ENCODE measurements at places on chromosomes 3 and 15.
A peak's percentile ranks its signal among the peaks of the same experiment; 100 is the strongest.

DNA sequence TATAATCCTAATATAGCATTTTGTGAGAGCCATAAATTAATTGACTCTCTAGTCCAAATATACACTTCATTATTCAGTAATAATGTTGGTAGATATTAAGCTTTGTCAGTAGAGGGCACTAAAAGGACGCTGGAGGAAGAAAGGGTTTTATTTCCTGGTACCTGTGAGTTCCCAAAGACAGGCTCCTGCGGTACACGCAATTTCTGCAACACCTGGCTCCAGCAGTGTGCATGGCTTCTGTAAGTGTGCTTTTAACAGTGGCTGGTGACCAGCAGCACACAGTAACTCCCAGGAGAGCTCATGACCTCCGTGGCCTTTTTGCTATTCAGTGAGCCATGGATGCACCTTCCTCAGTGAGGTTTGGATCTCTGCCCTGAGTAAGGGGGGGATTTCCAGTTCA is 338.3 kb upstream of the ZNF385D start:
- DNase-seq: no peak

- DNase-seq: no peak
These were observed 204.9 kb downstream of the STAG1 start for GRCh38 chr3:136547293-136547692.

DNA sequence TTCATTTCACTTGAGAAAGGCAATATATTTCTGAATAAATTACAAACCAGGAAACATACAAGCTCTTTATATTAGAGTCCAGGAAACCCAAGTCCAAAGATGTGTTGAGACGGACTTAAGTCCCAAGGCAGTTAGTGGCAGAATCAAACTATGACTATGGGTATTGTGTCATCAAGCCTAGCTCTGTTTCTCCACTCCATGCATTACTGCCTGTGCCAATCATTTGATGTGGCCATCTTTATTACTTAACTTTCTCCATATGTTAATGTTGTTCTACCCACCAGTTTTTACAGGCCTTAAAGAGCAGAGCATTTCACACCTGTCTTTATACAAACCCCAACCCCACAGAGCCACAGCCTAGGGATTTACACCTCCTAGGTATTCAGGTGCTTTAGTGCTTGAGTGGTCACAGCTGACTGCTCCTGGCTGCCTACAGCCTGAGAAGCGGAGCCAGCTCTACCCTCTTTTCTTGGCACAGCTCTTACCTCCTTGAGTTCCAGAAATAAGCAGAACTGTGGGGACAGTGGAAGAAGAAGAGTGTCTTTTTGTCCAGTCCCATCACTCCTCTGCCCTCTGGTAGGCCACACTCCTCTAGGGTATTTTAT is 92.1 kb downstream of the DTWD1 start:
- DNase-seq: no peak

DNA sequence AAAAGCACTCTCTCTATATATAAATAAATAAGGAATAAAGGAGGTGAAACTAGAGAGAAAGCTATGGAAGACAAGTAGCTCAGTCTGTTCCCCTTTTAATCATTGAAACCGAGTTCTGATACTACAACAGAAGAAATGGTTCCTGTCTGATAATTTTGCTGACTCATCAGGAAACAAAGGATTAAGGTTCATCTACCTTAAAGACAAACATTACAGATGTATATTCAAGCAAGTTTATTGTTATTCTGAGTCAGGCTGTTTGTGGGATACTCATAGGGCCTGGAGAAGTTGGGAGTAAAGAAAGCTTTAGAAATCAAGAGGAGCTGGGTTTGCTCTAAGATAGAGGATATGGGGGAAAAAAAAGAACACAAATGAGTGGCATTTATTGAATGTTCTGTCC is 566.0 kb downstream of the ROBO2 start:
- no peak for DNase-seq

- DNase-seq: no peak
These were observed 37.7 kb downstream of the FAM174B start for GRCh38 chr15:92617549-92618520.

DNA sequence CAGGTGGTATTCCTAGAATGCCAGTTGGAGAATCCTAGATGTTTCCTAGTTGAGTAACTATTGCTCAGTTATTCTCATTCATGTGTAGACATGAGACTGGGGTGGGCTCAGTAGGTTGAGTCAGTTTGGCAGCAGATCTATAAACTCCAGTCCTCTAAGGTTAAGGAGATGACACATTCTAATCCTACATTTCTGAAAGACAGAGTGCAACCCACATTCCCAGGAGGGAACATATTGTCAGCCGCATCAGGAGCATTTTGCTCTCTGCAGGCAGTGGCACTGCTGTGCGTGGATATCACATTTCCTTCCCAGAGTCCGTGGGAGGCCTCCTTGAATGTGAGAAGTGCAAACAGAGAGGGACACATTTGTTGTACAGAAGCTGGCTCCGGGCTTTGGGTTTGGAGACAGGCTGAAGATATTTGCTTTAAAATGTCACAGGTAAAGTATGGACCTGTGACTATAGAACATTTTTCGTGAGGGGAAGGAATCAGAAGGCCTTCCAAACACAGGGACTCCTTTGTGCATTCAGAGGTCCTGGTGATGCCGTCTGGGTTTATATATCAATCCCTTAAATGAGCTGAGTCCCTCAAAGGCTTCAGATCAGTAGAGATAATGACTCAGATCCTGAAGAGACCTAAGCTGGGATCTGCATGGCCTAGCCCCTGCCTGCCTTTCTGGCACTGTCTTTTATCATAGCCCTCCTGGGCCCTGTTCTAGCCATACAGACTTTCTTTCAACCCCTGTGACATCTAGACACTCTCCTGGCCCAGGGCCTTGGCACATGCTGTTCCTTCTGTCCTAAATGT is 156.5 kb downstream of the CADPS start:
- DNase-seq: no peak

- peak; percentile 6 for DNase-seq
These were observed 71.8 kb downstream of the SYNPR start for GRCh38 chr3:63349583-63350573.

GRCh38 chr3:57062101-57062631 is 1.7 kb downstream of the SPATA12 start:
- no peak for DNase-seq

GRCh38 chr3:112769286-112769978 is 77.2 kb downstream of the CD200R1L start:
- DNase-seq: no peak

DNA sequence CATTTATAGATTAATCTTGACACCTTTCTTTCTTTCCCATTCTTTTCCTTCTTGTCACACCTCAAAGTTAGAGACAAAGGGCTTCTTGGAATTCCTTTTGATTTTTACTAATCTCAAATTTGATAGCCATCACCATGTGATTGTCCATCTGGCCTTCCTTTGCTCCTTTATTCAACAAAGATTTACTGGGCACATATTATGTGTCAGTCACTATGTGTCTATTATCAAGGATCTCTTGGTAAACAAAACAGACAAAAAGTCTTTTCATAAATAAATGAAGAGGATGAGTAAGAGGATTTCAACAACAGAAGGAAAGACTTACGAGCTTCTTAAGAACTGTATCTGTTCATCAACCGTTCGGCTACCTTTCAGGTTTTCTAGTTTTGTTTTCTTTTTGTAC is 56.5 kb downstream of the SAMMSON start:
- no peak for DNase-seq

- no peak for DNase-seq
These were observed 128.4 kb downstream of the CTNNB1 start for GRCh38 chr3:41327718-41328117.

DNA sequence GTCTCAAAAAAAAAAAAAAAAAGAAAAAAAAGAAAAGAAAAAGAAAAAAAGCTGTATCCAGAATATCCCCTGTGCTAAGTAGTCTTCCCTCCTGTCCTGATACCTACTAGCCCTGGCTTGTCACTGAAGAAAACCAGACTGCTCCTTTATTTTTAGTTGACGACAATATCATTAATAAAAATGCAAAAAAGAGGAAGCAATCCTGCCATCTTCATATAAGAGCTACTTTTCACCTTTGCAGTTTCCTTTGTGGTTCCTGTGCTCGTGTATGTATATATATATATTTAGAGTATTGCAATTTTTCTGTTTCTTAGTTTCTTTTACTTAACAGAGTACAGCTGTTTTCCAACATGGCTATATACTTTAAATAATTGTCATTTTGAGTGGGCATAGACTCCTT is 13.6 kb downstream of the C3orf20 start:
- no peak for DNase-seq

- no peak for DNase-seq
These were observed 1.0 kb downstream of the ATP2C1 start for GRCh38 chr3:130894986-130895280.

DNA sequence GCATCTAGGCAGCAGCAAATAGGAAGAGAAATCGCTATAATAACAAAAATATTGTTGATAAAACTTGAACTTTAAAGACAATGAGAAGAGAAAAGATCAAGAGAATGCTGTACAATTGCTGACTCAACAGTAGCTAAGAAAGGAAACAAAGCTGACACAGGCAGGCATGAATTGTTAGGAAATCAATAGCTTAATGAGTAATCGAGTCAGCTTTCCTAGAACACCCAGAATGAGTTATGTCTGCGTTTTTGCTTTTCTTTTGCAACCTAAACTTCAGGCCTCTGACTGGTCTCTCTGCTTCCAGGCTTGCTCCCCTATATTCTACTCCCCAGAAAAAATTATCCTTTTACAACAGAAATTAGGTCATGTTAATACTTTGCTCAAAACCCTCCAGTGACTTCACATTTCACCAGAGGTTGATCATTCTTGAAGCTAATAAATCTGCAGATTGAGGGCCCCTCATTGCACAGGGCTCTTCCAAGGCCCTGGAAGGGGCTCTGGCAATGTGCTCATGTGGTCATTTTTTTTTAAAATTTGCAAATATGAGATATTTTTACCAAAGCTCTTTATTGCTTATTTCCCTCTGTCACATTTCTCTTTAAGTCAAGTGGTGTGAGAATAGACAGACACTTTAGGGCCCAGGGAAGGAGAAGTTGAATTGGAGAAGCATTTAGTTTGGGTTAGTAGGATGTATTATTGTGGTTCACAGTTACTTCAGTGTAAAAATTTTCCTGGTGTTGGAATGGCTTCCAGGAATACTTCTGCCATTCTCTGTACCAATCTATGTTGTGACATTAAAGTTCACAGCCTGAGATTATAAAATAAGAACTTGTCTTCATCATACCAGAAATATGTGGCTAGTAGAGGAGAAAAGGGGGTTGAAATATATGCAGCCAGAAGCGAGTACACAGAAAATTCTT is 116.3 kb downstream of the TMCO5A start:
- DNase-seq: no peak

GRCh38 chr3:53083949-53084309 is 38.1 kb upstream of the SFMBT1 start:
- no peak for DNase-seq

GRCh38 chr3:169310184-169310939 is 353.1 kb downstream of the MECOM start:
- DNase-seq: no peak

DNA sequence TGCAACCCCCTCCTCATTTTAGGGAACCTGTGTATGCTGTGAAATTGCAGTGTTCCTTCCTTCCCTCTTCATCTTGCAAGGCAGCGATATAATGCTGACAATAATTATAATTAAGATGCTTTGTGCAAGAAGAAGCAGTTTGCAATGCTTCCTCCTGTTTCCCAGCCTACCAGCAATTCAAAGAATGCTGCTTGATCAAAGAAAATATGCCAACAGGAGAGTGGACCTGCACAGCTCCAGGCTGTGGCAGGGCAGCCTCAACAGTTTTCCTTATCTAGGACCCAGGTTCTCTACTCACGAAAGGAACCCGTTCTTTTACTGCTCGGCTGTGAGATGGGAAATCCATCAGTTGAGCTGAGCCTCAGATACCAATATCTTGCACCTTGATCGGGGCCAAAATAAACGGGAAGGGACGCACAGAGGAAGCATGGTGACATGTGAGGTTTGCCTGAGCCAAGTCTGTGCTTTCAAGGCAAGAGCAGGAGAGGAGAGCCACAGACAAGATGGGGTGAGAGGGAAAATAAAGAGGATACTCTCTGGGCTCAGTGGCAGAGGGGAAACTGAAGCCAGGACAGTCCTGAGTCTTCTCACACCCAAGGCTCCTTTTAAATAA is 22.6 kb upstream of the LRTM1 start:
- DNase-seq: no peak

GRCh38 chr3:192382861-192383260 is 344.5 kb downstream of the FGF12 start:
- no peak for DNase-seq

DNA sequence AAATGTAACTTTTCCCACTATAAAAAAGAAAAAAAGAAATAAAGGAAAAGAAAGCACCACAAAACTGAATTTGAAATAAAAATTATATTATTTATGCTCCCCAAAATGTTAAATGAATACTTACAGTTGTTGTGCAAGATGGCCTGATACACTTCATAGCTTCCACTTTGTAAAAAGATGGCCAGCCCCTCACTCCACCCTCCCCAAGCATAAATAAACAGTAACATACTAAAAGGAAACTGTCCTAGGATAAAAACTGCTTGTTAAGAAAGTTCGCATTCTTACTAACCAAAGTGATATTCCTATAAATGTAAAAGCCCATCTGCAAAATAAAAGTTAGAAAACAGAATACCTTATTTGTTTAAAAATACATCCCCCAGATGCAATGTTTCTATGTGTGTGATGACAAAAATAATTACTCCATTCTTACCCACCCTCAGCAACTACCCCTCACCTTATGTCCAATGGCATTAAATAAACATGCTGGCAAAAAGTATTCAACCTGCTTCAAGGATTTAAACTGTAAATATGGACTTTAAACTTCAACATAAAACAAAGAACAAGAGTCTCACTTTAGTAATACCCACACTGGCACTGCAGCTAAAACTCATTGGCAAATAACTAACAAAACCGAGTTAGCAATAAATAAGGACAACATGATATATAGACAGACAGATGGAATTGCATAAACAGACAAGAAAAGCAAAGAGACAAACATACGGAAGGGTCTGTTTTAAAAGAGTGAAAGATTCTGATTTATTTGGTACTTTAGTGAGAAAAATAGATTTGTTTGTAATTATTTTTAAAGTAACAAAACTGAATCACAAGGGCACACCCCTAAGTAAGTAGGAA is 47.7 kb downstream of the ZBTB20 start:
- no peak for DNase-seq

DNA sequence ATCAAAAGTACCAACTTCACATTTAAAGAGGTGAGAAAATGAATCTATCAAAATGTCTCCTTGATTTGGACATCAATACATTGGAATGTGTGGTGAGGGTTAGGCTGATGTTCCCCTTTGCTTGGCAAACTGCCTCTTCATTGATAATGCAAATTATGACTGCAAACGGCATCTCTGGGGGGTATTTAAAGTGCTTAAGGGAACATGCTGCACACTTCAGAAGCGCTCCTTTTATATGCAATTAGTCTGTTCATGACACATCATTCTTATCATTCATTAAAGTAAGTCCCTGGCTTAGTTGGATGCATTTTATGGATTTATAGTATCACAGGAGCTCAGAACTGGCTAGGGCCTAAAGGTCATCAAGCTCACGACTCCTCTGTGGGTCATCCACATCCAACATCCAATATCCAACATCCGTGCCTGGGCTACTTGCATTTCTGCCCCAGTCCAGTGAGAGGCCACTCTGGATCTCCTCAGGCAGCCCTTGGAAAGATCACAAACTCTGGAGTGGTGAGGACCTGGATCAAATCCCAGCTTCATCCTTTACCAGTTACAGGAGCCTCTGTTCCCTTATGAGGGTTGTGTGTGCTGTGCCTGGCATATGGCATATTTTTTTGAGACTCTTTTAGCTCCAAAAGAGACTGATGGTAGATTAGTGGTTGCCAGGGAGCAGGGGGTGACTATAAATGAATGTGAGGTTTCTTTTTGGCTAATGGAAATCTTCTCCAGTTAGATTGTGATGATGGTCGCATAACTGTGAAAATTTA is 136.8 kb upstream of the FOXB1 start:
- no peak for DNase-seq

Data from stimulated activated CD4-positive, alpha-beta T cell treated with anti-CD3 and anti-CD28 coated beads, Interleukin-4, amount 100 ng/mL, for 1 hour (primary cell).